Non-pigmented ciliary epithelial cell (primary cell): ENCODE measurements at places on chromosomes 6 and 20.

DNA sequence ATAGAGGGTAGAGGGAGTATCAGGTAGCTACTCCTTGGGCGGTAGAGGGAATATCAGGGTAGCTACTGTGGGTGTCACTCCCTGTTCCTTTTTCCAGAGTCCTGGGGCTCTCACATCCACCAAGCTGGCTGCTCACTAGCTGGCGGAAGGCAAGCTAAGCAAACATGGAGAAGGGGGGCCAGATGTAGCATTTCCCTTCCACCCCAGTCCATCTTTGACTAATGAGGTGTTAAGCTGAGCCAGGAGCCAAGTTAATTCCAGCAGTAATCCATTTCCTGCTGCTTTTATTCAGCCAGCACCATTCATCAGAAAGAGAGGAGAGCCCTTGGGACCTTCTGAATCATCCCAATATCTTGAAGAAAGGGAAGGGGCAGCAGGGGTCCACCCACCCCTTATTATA, 330.0 kb downstream of the ZFAND3 start:
- no peak for DNase-seq

DNA sequence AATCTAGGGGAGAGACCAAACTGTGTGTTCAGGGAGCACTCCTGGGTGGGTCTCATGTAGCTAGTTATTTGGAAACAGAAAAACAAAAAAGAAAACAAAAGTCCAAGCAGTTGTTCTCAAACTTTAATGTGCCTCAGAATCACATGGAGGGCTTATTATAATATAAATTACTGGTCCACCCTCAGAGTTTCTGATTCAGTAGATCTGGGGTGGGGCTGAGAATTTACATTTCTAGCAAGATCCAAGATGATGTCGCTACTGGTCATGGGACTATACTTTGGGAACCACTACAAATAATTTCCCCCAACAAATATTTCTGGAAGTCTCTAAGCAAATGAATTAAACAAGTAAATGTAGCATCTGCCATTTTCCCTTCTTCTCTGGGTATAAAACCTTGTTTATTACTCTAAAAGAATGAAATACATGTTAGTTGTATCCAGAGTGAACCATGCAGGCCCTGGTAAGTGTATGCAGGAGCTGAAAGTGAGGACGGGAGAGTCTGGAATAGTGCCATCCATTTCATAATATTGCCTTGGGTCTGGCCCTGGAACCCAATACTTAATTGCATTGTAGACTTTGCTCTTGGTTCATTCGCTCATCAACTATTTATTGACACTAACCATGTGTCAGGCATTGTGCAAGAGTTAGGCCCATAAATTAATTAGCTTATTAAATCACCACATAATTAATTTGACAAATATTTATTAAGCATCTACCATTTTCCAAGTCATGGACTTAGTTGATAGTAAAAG, 490.8 kb downstream of the EPM2A start:
- DNase-seq: no peak

GRCh38 chr6:159461266-159461665, 231.8 kb downstream of the SOD2 start:
- no peak for DNase-seq

GRCh38 chr6:21406316-21406715, 187.2 kb upstream of the SOX4 start:
- no peak for DNase-seq

- no peak for DNase-seq
Observed at GRCh38 chr6:109373762-109374161, 8.5 kb downstream of the CD164 start.

DNA sequence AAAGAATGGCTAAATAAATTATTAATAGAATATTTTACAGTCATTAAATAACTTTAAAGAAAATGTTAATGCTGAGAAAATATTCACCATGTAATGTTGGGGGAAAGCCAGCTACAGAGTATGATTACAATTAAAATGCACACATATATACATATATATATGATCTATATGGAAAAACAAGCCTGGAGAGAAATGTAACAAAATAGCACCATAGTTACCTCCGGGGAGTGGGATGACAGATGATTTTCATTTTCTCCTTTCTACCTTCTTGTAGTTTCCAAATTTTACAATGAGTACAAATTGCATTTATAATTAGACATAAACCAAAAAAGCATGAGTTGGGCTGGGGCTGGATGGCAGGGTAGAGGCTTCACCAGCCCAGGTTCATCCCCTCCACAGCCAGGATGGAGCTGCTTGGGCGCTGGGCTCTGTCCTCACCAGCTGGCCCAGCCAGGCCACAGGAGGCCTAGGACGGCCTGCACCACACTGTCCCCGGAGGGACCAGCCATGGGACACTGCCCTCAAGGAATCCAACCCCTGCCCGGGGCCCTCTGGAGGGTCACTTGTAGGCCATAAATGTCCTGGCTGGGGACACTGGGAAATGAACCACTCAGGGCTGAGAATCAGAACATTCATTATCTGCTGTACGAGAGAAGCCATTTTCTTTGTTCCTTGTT, 10.3 kb downstream of the C20orf203 start:
- DNase-seq: no peak

- DNase-seq: no peak
Observed at GRCh38 chr6:2731281-2731909, 19.3 kb downstream of the MYLK4 start.

DNA sequence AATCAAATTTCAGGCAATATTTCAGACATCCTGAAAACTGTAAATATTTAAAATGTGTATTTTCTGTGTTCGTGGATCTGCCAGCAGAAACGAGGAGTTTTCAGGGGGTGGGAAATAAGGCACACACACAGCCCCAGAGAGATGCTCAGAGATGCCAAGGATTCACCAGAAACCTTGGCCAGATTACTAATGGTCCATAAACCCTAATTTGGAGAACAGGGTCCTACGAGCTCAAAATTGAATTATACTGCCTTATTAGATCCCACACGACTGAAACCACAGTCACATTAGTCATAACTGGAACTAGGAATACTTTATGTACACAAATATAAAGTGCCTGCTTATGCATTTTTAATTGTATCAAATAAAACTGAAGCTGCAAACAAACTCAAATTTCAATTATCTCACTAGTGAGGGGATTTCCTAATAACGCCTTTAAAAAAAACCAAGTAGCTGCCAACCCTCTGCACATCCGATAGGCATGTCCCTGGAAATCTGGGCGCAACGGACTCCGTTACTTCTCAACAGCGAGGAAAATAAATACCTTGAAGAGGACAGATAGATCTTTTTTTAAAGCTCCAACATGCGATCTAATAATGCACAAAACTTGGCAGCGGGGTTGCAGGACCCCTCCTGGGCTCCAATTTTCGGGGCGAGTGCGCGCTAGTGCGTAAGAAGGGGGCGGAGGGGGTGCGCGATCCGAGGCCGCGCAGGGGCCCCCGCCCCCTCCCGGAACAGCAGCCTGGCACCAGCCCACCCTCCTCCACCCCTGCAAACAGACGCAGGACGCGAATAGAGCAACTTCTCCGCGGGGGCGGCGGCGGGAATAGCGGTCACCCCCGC, 897 bp downstream of the CHD6 start:
- DNase-seq: no peak

DNA sequence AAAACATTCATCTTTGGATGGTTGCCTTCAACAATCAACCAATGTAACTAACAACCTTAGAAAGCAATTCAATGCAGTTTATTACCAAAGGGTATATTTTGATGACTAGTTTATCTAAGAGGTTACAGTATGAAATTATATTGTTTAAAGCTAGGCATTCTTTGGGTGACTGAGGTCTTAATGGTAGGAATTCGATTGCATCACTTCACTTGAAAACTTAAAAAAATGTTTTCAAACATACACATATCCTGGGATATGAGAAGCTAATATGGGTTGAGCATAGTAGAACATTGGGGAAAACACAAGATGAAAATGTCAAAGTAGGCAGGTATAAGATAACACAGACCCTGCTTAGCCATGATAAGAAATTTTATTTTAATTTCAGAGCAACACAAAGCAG, 144.6 kb upstream of the BMP5 start:
- DNase-seq: no peak

DNA sequence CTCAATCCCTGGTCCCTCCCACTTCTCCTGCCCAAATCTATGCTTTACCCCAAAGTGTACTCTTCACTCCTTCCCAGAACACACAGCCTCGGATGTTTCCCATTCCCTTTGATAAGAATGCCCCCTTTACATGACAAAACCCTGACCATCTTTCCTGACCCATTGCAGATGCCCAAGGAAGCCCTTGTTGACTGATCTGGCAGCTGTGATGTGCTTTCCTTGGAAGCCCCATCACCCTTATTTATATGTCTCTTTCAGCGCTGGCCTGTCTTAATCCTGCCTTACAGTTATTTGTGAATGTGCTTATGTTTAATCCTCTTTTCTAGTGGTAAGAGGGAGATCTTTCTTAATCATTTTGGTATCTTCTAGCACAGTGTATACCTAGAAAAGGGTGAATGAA, 523.1 kb downstream of the CD83 start:
- DNase-seq: no peak

DNA sequence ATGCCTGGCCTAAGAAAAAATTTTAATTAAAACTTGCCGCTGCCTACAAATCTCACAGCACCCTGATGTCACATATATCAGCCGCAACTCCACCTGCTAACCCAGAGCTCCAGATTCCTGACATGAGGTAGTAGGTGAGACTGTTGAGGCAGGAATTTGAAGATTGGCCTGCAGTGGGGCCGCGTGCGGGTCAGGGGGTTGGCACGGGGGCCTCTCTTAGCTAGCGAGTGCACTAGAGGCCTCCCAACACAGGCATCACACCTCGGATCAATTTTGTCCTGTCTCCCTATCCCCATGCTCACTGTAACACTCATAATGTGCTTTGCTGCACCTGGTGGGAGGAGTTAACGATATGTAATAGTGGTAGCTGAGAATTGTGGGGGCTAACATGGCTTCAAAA, 349.8 kb downstream of the CDC5L start:
- no peak for DNase-seq

DNA sequence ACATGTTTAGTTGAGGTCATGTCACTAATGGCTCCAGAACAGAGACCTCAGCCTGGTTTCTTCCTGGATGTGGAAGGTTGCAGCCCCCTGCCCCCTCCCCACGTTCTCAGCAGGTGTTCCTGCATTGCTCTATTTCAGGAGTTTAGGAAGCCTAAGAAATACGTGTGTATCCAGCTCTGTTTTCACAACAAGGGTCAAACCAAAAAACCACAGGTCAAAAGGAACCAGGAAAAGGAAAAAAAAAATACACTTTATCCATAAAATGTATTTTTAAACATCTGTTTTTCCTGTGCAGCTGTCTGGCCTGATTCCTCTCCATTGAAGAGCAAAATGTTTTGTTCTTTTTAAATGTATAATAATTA, 107.9 kb upstream of the PLEKHG1 start:
- no peak for DNase-seq

GRCh38 chr6:28711788-28712341, 186.2 kb downstream of the GPX5 start:
- no peak for DNase-seq

- peak; percentile 88 for DNase-seq
Observed at GRCh38 chr6:152696522-152696921, 1.2 kb upstream of the MYCT1 start.

DNA sequence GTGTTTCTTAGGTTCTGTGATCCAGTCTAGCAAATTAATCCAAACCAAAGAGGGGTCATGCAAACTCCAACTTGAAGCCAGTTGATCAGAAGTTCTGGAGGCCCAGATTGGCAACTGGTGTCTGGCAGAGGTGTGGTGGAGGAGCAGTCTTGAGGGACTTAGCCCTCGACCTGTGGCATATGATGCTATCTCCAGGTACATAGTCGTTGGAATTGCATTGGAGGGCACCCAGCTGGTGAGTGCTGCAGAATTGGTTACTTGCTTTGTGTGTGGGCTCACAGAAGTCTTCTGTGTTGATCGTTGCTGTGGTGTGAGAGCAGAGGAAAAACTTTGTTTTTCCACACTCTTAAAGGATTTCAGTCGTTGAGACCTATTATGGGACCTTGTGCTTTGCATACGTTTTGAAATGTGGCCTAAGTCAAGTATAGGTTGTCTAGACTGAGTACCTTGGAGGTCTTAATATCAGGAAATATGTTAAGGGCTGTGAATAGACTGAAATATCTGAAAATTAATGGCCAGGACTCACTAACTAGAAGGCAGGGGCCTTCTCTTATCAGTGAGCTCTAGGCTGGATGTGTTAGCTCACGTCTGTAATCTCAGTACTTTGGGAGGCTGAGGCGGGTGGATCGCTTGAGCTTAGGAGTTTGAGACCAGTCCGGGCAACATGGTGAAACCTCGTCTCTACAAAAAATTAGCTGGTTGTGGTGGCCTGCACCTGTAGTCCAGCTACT, 7.8 kb downstream of the PANK2 start:
- DNase-seq: no peak

- no peak for DNase-seq
Observed at GRCh38 chr6:118980063-118980462, 45.1 kb upstream of the MCM9 start.

GRCh38 chr20:64069614-64070243, 6.7 kb downstream of the TCEA2 start:
- no peak for DNase-seq

GRCh38 chr6:139927236-139927635, 552.8 kb upstream of the CITED2 start:
- no peak for DNase-seq

GRCh38 chr6:157148391-157149323, 174.7 kb downstream of the TMEM242 start:
- DNase-seq: peak; percentile 96

- DNase-seq: no peak
Observed at GRCh38 chr20:48153523-48153922, 368.2 kb upstream of the SULF2 start.

GRCh38 chr6:135189344-135189743, 8.2 kb downstream of the MYB start:
- DNase-seq: no peak

GRCh38 chr6:142913511-142914047, 31.4 kb downstream of the HIVEP2 start:
- no peak for DNase-seq

GRCh38 chr20:3970016-3970415, 45.3 kb downstream of the RNF24 start:
- DNase-seq: no peak

GRCh38 chr20:52994184-52994970, 22.2 kb downstream of the TSHZ2 start:
- no peak for DNase-seq

DNA sequence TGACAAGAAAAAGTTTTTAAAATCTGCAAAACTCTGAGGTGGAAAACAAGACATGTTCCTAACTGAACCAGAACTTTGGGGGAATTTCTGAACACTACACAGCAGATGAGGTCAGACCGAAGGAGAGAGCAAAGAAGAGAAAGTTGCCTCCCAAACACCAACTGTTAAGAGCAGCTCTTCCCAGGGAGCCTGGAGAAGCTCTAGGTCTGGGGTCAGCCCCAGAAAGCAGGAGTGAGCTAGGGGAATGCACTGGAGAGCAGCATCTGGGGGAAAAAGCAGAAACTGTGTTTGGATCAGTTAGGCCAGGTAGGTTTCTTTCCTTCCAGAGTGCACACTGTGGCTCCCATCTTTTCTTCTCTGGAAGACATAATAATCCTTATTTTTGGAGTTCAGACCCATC, 41.3 kb downstream of the FKBP5 start:
- no peak for DNase-seq

DNA sequence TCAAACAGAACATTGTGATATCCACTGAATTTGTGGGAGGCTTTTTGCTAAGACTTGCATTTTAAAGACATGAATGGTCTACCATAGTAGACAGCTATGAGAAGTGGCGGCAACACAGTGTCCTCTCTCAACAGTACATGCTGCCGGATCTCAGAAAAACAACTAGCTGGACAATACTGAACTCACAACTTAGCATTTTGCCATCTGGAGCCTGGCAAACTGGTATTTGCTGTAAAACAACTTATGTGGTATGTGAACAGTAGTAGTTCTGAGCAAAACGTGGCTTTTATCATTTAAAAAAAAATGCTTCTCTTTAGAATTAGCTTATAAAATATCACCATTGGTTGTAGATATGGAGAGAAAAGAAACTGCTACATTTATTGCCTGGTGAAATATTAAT, 3.3 kb upstream of the PXDC1 start:
- DNase-seq: no peak
